ENCODE measurements at places on chromosomes 6 and 20. TPM values are rescaled to one million over a fixed set of nuclear protein-coding genes. Genes with fewer than 3 reads are reported as not detected.

GRCh38 chr20:63533871-63534393, 3.2 kb downstream of the PTK6 start:
- H3K4me1 ChIP-seq = peaks cover 39% of the 10 kb centered on the region
- H3K27ac ChIP-seq = no peak overlapping the region
- H3K36me3 ChIP-seq = no peaks in the 10 kb centered on the region
- H3K4me3 ChIP-seq = no peak overlapping the region

DNA sequence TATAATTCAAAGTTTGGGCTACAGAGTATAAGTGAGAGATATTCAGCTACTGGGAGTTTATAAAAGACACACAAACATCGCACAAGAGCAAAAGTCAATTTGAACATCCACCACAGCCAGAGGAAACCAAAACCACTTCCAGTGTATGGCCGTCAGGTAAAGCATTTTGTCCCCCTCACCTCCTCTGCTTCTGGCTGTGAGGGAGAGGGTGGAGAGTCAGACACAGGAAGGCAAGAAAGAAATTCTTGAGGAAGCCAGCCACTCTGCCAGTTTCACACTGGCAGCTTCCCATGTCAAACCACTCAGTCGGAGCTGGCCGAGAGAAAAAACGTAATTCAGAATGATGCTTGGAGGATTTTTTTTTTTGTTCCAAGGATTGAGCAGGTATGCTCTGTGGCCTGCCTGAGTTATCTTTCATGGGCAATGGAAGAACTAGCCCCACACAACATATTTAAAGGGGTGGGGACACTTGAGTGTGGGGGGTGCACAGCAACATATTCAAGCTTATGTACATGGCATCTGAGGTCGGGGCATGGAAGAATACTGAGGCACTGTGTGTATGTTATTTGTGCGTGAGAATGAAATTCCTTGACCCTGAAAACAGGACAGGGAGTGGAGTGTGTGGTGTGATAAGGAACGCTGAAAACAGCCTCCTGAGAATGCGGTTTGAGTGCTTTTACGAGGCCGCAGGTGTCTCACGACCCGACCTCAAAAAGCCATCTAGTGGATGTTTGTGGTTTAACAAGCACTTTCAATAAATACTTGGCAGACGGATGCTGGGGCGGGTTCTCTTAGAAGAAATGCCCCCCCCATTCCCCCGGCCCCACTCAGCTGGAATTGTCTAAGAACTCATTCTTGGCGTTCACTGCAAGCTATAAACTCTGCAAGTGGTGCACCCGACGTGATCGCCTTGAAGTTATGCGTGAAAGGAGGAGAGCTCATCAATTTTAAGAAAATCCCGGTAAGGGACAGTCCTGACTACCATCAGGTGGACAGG, 27.5 kb upstream of the ZBTB22 start:
- no peaks in the 10 kb centered on the region for H3K36me3 ChIP-seq
- DNase-seq = peak; percentile 78
- no peaks in the 10 kb centered on the region for H3K27me3 ChIP-seq
- H3K4me3 ChIP-seq = no peak overlapping the region
- H3K4me1 ChIP-seq = peaks cover 13% of the 10 kb centered on the region
- peak overlapping the region; percentile 73 for H3K27ac ChIP-seq

DNA sequence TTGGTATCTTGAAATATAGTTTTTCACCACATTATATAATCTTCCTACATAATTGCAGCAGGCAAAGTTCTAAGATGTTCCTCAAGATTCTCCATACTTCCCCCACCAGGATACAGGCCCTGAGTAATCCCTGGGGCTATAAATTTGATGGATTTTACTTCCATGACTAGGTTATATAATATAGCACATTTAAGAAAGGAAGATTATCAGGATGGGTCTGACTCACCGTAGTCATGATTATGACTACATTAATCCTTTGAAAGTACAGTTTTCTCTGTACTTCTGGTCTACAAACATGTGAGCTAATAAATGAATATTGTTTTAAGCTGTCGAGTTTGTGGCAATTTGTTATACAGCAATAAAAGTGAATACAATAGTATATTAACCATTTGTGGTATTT, 122.5 kb downstream of the MACROD2 start:
- no peaks in the 10 kb centered on the region for H3K36me3 ChIP-seq
- no peaks in the 10 kb centered on the region for H3K27me3 ChIP-seq
- no peak overlapping the region for H3K4me3 ChIP-seq
- no peak for DNase-seq
- no peak overlapping the region for H3K27ac ChIP-seq

DNA sequence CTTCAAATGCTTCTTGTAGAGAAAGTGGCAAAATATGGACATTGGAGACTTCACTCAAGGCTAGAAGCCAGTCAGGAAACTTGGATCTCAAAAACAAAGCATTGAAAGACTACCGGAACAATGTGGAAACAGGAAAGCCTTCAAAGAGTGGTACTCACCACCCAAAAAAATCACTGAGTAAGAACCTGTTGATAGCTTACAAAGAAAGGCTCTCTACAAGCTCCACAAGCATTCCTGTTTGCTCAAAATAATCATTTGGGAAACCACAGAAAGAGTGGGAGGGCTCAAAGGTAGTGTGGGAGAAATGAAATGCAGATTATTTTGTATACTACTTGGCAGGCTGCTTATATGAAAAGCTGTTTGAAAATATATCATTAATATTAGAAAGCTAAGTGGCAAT, 9.5 kb upstream of the DST start:
- H3K27ac ChIP-seq = no peak overlapping the region
- no peak overlapping the region for H3K4me3 ChIP-seq
- DNase-seq = no peak
- H3K36me3 ChIP-seq = no peaks in the 10 kb centered on the region
- no peaks in the 10 kb centered on the region for H3K4me1 ChIP-seq
- H3K27me3 ChIP-seq = no peaks in the 10 kb centered on the region

GRCh38 chr6:108693430-108694154, 132.9 kb downstream of the FOXO3 start:
- no peak overlapping the region for H3K4me3 ChIP-seq
- no peaks in the 10 kb centered on the region for H3K36me3 ChIP-seq
- no peak overlapping the region for H3K27ac ChIP-seq

DNA sequence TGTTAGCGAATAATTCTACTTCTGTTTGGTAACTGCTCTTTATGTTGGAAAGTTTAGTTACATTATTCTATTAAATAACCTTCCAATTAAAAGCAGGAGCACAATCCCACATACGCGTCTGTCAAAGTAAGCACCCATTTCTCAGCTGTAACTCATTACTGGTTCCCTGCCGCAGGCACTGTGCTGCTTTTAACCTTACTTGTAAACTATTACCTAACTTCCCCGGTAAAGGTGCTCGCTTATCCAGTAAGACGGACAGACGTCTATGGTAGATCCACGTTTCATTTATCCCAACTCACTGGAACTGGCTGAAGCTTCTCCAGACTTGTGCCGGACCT, 529 bp upstream of the ENPP4 start:
- H3K4me1 ChIP-seq = no peaks in the 10 kb centered on the region
- H3K27me3 ChIP-seq = no peaks in the 10 kb centered on the region
- no peak for DNase-seq
- H3K36me3 ChIP-seq = no peaks in the 10 kb centered on the region

GRCh38 chr20:33650753-33651561, 11.2 kb upstream of the C20orf144 start:
- peak; percentile 41 for DNase-seq
- no peaks in the 10 kb centered on the region for H3K36me3 ChIP-seq
- no peak overlapping the region for H3K4me3 ChIP-seq
- H3K4me1 ChIP-seq = peaks cover 27% of the 10 kb centered on the region

Gene ENPP5
- total RNA-seq = 2.3 TPM

- DNase-seq = peak; percentile 86
- no peaks in the 10 kb centered on the region for H3K27me3 ChIP-seq
- peak overlapping the region; percentile 74 for H3K27ac ChIP-seq
- H3K4me1 ChIP-seq = peaks cover 53% of the 10 kb centered on the region
- no peak overlapping the region for H3K4me3 ChIP-seq
Observed at GRCh38 chr20:11216451-11217314, 542.9 kb upstream of the JAG1 start.

Gene ZFP57
- total RNA-seq = not detected

DNA sequence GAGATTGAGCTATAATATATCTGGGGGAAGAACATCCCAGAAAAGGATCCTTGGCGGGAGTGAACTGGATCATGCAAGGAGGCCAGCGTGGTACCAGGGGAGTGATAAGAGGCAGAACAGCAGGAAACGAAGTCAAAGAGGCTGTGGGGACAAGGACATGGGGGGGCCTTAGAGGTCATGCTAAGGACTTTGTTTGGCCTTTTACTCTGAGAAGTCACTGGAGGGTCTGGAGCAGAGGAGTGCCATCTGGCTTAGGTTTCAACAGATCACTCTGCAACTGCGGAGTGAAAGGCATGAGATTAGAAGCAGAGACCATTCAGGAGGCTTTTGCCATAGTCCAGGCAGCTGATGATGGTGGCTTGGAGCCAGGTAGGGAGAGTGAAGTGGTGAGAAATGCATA, 24.3 kb downstream of the MRAP2 start:
- no peaks in the 10 kb centered on the region for H3K36me3 ChIP-seq
- H3K27me3 ChIP-seq = no peaks in the 10 kb centered on the region
- H3K4me3 ChIP-seq = no peak overlapping the region

Data from Caco-2 (cell line).